ENCODE measurements at places on chromosomes 2 and 18.

DNA sequence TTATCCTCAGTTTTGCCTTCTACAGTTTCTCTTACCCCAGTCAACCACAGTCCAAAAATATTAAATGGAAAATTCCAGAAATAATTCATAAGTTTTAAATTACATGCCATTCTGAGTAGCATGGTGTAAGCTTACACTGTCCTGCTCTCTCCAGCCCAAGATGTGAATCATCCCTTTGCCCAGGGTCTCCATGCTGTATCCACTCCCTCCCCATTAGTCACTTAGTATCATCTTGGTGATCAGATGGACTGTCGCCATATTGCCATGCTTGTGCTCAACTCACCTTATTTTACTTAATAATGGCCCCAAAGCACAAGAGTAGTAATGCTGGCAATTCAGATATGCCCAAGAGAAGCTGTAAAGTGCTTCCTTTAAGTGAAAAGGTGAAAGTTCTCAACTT lies 18.5 kb upstream of the CCNT2 start:
- no peak for DNase-seq

GRCh38 chr2:133167223-133167622 lies 401.0 kb downstream of the NCKAP5 start:
- DNase-seq, result no peak

DNA sequence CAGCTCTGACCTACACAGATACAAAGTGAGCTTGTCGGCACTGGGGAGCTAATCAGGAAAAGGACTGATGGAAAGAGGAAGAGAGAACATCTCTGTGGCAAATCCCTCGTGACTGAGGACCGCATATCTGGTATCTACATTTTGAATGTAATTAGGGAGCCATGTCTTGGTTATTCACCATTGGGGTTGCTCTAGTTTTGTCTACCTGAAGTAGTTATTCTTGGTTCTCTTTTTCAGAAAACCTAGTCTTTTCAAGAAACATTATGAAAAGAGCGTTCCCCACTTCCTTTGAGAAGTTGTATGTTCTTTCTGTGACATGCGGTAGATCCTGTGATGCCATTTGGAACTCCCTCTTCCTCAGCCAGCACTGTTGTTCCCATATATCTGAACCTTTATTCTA lies 104.4 kb downstream of the DOCK10 start:
- DNase-seq, result no peak

DNA sequence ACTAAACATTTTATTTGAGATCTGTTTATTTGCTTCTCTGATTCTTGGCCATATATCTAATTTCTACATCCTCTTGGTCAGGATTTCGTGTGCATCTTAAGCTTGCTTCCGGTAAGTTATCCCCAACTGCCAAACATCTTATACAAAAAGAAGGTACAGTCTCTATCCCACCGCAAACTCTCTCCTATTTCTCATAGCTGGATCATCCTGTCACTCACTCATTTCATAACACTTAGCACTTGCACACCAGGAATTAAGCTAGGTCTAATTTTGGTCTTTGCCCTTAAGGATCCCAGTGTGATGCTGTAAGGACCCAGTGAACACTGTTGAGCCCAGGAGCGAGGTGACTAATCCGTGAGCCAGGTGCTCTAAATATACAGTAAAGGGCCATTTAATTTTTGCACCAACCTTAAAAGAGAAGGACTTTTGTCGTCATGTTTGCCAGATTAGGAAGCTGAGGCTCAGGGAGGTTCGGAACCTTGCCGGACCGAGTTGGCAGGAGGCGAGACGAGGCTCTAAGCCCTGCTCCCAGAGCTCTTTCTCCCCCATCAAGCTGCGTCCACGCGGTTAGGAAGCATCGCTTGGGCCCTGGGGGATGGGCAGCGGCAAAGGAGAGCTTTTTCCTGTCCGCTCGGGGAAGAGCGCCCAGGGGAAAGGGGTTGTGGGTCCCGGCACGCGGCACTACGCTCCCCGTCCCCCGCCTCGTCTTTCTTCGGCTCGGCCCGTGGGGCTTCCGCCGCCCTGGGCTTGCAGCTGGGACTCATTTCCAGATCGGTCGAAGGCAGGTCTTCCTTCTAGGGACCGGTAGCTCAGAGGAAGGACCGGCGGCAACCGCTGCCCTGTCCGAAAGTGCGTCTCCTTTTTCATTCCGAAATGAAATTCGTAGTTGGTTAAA lies 4.1 kb upstream of the ITPRIPL1 start:
- no peak for DNase-seq

DNA sequence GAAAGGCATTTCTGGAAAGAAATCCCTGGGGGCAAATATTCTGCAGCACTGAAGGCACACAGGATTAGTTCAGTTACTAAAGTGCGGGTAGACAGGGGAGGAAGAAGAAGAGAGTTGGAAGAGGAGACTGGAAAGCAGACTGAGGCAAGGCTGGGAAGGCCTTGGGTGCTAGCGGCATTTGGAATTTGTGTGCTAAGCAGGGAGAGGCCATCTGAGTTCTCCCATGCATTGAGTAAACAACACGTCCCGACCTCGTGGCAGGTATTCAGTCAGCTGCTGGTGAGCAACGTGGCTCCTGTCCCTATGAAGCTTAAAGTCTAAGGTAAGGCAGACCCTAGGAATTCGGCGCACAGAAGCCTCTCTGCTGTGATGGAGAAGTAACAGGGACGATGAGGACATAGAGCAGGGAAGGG lies 30.7 kb downstream of the ATP8B1 start:
- no peak for DNase-seq

GRCh38 chr2:199455545-199456382 lies 2.0 kb downstream of the SATB2 start:
- no peak for DNase-seq

GRCh38 chr18:59639136-59639535 lies 58.1 kb downstream of the CCBE1 start:
- no peak for DNase-seq

- no peak for DNase-seq
Measured at GRCh38 chr2:230843132-230843531, 21.6 kb upstream of the ITM2C start.

DNA sequence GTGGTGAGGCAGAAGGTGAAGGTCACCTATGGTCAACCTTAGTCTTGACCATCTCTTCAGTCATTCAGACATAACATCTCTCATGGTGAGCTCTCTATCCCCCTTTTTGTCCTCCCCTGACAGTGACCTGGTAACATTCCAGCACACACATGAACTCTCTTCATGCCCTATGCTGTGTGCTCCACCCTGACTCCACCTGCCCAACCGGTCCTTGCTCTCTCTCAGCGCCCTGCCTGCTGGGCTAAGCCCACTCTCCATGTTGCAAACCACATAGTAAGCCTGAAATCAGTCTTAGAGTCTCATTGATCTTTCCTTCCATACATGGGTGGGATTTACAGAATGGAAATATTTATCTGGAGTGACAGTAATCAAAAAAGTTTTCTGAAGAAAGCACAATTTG lies 52.8 kb downstream of the MARCO start:
- DNase-seq, result no peak

- DNase-seq, result no peak
Measured at GRCh38 chr18:67417864-67418523, 98.5 kb downstream of the DSEL start.

GRCh38 chr2:9053534-9053931 lies 50.0 kb upstream of the MBOAT2 start:
- no peak for DNase-seq

- no peak for DNase-seq
Measured at GRCh38 chr2:66573821-66574233, 138.9 kb downstream of the MEIS1 start.

- DNase-seq, result no peak
Measured at GRCh38 chr2:132845339-132845738, 175.3 kb upstream of the LYPD1 start.

DNA sequence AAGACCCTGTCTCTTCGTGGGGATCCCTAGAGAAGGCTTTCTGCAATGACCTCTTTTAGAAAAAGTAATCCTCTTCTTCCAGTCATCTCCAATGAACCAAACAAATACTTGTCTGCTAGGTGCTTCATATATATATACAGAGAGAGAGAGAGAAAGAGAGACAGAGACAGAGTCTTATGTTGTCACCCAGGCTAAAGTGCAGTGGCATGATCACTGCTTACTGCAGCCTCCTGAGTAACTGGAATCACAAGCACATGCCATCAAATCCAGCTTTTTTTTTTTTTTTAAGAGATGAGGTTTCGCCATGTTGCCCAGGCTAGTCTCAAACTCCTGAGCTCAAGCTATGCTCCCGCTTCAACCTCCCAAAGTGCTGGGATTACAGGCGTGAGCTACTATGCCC lies 18.6 kb upstream of the PKDCC start:
- no peak for DNase-seq

DNA sequence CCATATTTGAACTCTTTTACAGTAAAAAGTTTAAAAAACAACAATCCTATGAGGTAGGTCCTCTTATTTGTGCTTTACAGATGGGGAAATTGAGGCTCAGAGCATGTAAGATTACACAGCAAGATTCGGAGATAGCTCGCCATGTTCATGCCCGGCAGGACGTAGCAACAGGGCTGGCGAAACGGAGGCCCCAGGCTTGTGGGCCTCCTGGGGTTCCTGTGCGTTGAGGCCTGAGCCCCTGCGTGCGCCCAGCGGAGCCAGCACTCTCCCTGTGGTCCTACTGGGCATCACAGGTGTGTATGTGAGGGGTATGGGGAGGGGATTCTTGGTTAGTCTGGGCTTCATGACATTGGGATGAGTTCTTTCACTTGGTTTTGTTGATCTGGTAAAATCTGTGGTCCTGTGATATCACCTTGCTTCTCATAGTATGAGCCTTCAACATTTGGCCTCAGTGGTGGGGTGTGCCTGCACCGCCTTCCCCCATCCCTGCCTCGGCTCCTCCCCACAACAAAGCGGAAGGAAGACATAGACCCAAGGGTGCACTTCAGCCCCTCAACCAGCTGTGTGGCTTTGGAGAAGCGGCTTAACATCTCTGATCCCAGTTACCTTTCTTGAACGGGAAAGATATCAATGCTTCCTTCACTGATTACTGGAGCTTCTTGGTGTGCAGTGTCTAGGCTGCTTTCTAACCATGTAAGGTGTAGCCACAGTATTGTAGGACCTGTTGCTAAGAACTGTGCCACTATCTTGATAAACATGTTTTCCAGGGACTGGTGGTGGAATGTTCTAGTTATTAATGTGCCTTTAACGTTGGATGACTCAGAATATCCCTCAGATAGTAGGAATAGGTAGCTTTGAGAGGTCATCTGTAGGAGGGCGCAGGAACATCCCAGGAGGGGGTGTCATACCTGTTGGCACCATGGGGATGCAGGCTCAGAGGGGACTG lies 37.2 kb downstream of the HPCAL1 start:
- no peak for DNase-seq

DNA sequence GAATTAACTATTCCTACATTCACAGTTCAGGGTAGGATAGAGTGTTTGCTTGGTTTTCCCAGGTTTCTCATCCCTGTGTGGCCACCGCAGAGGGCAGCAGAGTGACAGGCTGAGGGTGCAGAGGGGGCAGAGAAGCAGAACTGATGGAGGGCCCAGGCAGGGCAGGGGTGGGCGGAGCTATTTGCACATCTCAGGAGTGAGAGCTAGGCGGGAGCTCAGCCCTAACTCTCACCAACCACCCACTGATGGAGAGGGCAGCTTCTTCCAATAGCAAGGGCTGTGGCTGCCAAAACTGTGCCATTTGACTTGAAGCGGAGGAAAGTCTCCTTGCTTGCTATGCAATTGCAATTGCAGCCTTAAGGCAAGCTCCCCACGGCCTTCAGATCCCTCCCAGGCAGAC lies 12.0 kb upstream of the DARS1 start:
- no peak for DNase-seq

GRCh38 chr2:172673056-172673683 lies 62.5 kb upstream of the RAPGEF4 start:
- no peak for DNase-seq

DNA sequence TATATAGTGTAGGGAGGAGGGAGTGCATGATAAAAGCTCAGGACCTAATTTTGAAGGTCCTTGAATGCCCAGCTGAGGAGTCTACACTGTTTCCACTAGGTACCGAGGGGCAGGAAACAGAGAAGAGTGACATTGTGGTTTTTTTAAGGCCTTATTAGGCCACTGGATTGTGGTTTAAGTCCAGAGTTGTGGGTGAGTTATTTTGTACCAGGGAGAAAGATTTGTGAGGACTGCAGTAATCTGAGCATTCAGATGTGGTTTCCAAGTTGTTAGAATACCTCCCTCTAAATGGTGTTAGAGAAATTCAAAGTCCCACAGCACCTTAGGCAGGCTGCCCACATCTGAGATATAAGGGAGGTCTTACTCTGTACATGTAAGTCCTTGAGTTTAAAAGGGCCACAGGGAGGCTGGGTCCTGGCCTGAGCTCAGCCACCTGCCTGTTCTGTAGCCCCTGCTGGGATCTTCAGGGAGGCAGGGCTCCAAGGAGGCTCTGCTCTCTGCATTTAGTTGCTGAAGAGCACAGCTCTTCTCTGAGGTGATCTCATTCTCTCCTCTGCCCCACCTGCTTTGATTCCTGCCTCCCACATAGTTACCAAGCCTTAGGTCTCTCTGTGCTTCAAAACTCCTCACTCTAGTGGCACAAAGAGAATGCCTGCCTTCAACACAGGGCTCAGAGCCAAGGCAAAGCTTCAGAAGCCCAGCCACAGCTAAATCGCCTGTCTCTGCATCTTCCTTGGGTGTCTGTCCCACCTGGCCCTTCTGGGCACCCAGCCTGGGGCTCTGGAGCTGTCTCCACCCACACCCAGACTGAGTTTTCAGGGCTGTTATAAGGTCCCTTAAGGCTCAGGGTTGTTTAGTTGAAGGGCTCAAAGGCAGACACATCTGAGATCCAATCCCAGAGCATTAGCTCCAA lies 88.1 kb downstream of the VSNL1 start:
- DNase-seq, result no peak

DNA sequence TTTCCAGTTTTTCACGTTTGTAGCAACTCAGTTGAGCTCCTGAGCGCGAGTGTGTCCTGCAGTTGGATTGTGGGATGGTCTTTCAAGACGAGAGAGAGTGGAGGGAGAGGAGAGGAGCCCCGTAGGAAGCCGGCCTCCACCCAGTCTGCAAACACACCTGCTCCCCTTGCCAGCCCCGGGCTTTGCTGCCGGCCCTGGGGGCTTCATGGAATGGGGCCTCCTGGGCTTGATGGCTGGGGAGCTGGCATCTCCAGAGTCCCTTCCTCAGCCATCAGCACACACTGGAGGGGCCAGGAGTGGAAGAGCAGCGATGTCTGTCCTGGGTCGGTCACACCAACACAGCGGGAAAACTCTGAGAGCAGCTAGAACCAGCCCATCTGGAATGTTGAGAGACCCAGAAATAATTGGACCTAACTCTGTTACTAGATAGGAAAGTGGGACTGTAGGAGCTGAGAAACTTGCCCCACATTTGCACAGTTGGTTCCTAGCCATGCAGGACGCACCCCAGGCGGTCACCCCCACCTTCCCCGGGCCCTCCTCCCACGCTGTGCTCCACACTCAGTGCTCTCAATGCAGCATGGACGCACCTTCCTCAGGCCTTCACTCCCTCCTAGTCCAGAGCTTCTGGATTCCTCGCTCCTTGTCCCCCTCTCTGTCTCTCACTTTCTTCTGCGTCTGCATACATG lies 69.6 kb downstream of the PTGR3 start:
- DNase-seq, result no peak

GRCh38 chr18:44981121-44981520 lies 300.4 kb downstream of the SETBP1 start:
- DNase-seq, result no peak

GRCh38 chr2:175880-176820 lies 87.7 kb downstream of the SH3YL1 start:
- DNase-seq, result no peak

GRCh38 chr18:11162889-11163288 lies 13.5 kb upstream of the PIEZO2 start:
- DNase-seq, result no peak

Measured in DMS 273 treated with DMSO at 0.1 percent for 48 hours (cell line).